ENCODE measurements at places on chromosomes 4 and X. TPM values are rescaled to one million over a fixed set of nuclear protein-coding genes. Genes with fewer than 3 reads are reported as not detected.
A peak's percentile ranks its signal among the peaks of the same experiment; 100 is the strongest.

Gene FUNDC2
- 79.7 TPM for total RNA-seq

GRCh38 chr4:6917461-6918271 is 8.0 kb downstream of the TBC1D14 start:
- no peaks in the 10 kb centered on the region for H3K27me3 ChIP-seq
- peak overlapping the region; percentile 84 for H3K27ac ChIP-seq
- H3K4me3 ChIP-seq, result peak overlapping the region; percentile 11
- peaks cover 71% of the 10 kb centered on the region for H3K4me1 ChIP-seq

Gene AFAP1
- 21.0 TPM for total RNA-seq

GRCh38 chrX:69293776-69294601 is 128.7 kb upstream of the PJA1 start:
- DNase-seq, result no peak
- no peak overlapping the region for H3K4me3 ChIP-seq
- no peak overlapping the region for H3K27ac ChIP-seq
- H3K36me3 ChIP-seq, result no peaks in the 10 kb centered on the region
- no peaks in the 10 kb centered on the region for H3K4me1 ChIP-seq
- no peaks in the 10 kb centered on the region for H3K27me3 ChIP-seq

GRCh38 chrX:14864631-14865030 is 8.2 kb downstream of the FANCB start:
- H3K36me3 ChIP-seq, result no peaks in the 10 kb centered on the region
- H3K4me1 ChIP-seq, result no peaks in the 10 kb centered on the region
- no peak overlapping the region for H3K4me3 ChIP-seq
- H3K27me3 ChIP-seq, result no peaks in the 10 kb centered on the region
- H3K27ac ChIP-seq, result no peak overlapping the region

DNA sequence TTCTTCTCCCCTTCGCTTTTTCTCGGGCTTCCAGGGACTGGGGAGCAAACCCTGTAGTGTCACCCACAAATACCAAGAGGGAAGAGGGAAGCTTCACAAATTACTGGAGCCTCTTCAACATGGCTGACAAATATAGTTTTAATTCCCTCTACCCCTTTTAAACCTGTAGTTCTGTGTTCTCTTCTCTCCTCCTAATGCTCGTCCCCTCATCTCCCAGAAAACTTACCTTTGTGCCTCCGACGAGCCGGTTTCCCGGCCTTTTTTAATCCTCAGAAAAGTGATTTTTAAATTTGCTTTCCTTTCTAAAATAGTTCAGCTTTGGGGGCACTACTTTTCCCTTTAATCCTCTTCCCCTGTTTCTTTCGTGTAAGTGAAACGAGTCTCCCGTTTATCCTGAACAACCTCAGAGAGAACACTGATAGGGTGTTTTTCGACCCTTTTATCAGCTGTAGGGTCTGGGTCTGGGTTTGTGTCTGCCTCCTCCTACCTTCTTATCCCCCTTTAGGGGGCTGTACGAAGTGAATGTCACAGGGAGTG is 408 bp downstream of the TET2 start:
- H3K27ac ChIP-seq, result peak overlapping the region; percentile 89
- no peaks in the 10 kb centered on the region for H3K27me3 ChIP-seq
- H3K4me3 ChIP-seq, result peak overlapping the region; percentile 78
- H3K4me1 ChIP-seq, result peaks cover 28% of the 10 kb centered on the region
- DNase-seq, result no peak

Gene WNK3
- total RNA-seq, result 0.62 TPM

DNA sequence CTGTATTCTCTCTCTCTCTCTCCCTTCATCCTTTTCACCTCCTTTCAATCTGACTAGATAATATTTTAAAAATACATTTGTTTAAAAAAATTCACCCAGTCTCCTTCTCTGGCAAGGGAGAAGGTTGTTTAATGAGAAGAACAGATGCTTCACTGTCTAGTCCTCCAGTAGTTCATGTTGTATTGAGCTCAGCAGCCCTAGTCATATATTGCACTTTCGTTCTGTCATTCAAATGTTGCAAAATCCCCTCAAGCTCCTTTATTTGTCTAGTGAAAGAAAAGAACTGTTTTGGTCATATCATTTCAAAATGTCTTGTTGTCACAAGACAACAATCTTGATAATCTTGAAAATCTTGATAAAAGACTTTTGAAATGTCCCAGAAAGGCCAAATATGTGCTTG is 248.0 kb downstream of the GALNTL6 start:
- H3K36me3 ChIP-seq, result no peaks in the 10 kb centered on the region
- DNase-seq, result no peak
- H3K27ac ChIP-seq, result no peak overlapping the region
- H3K4me3 ChIP-seq, result no peak overlapping the region

Gene ESX1
- total RNA-seq, result not detected

DNA sequence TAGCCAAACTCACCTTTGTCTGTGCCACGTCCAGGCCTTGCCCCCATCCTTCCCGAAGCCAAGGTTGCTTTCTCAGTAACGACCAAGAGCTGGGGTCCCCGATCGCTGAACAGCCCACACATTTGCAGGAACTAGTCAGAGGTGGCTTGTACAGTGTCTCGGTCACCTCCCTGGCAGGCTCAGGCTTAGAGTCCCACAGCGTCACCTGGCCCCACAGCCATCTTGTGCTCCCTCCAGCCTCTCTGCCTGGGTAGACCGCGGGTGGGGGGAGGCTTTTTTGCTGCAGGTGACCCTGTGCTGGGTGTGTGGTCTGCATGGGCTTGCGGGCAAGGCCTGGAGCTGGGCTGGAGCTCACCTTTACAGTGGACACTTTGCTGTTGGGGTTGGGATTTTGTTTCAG is 60.2 kb downstream of the PSAPL1 start:
- no peaks in the 10 kb centered on the region for H3K4me1 ChIP-seq
- H3K27me3 ChIP-seq, result peaks cover under 1% of the 10 kb centered on the region
- no peak overlapping the region for H3K27ac ChIP-seq
- H3K36me3 ChIP-seq, result no peaks in the 10 kb centered on the region

Gene TEX13B
- not detected for total RNA-seq

- H3K36me3 ChIP-seq, result no peaks in the 10 kb centered on the region
- no peak for DNase-seq
- peaks cover 23% of the 10 kb centered on the region for H3K4me1 ChIP-seq
- H3K27ac ChIP-seq, result no peak overlapping the region
Observed at GRCh38 chr4:73894001-73894400, 24.8 kb downstream of the CXCL1 start.

GRCh38 chr4:15605537-15605936 is 49.6 kb downstream of the FBXL5 start:
- no peaks in the 10 kb centered on the region for H3K27me3 ChIP-seq
- H3K4me3 ChIP-seq, result no peak overlapping the region
- H3K27ac ChIP-seq, result no peak overlapping the region

DNA sequence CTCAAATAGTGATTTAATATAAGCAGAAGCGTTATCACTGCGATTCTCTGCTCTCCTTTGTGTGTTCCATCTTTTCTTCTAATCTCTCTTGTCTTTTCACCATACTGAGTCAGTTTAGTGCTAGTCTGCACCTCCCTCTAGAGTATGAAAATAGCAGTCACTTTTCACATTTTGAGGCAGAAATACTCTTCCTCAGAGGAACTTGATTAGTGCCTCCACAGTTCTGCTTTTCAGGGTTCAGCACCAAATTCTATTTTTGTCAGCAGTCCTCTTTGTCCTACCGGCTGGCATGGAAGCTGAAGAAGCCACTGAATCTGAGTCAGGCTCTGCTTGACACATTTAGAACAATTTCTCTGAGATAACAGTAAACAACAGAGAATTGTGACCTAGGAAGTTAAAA is 49.7 kb upstream of the ANKRD17 start:
- H3K36me3 ChIP-seq, result no peaks in the 10 kb centered on the region
- no peak overlapping the region for H3K27ac ChIP-seq
- H3K4me1 ChIP-seq, result no peaks in the 10 kb centered on the region
- H3K27me3 ChIP-seq, result no peaks in the 10 kb centered on the region

Gene CPLX1
- total RNA-seq, result 3.9 TPM

Gene APELA
- total RNA-seq, result not detected

DNA sequence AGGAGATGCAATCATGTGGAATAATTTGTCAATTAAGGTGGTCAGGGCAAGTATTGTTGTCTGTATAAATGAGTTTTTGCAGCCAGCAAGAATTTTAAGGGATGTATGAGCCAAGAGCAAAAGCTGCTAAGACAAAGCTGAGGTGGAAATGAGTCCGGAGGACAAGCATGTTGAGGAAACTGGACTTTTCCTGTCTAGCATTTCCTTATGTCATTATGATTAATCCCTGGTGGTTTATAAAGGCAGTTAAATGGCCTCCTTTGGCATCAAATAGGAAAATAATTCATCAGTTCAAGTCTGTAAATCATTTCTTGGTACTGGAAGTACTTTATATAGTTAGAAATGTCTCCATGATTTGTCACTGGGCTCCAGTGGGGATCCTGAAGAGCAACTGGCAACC is 61.6 kb upstream of the TEX13A start:
- H3K36me3 ChIP-seq, result no peaks in the 10 kb centered on the region
- DNase-seq, result no peak
- no peak overlapping the region for H3K4me3 ChIP-seq
- H3K27me3 ChIP-seq, result no peaks in the 10 kb centered on the region
- no peak overlapping the region for H3K27ac ChIP-seq

Gene XAGE1B
- not detected for total RNA-seq

Gene CLGN
- 1.1 TPM for total RNA-seq

GRCh38 chr4:81180916-81181315 is 34.1 kb downstream of the PRKG2 start:
- no peaks in the 10 kb centered on the region for H3K36me3 ChIP-seq
- no peak overlapping the region for H3K4me3 ChIP-seq
- no peaks in the 10 kb centered on the region for H3K4me1 ChIP-seq
- DNase-seq, result no peak
- H3K27ac ChIP-seq, result no peak overlapping the region
- no peaks in the 10 kb centered on the region for H3K27me3 ChIP-seq

- no peaks in the 10 kb centered on the region for H3K36me3 ChIP-seq
- H3K27me3 ChIP-seq, result no peaks in the 10 kb centered on the region
- H3K4me1 ChIP-seq, result no peaks in the 10 kb centered on the region
- no peak for DNase-seq
- H3K27ac ChIP-seq, result no peak overlapping the region
Observed at GRCh38 chrX:122546269-122546668, 637.8 kb upstream of the GRIA3 start.

Gene RBM47
- 108 TPM for total RNA-seq

GRCh38 chr4:11632483-11632882 is 203.8 kb upstream of the HS3ST1 start:
- H3K4me1 ChIP-seq, result no peaks in the 10 kb centered on the region
- DNase-seq, result no peak
- no peaks in the 10 kb centered on the region for H3K27me3 ChIP-seq
- no peak overlapping the region for H3K4me3 ChIP-seq

Gene VCX3A
- total RNA-seq, result not detected

- H3K4me1 ChIP-seq, result no peaks in the 10 kb centered on the region
- H3K27ac ChIP-seq, result no peak overlapping the region
- no peaks in the 10 kb centered on the region for H3K36me3 ChIP-seq
- DNase-seq, result no peak
- no peaks in the 10 kb centered on the region for H3K27me3 ChIP-seq
Observed at GRCh38 chr4:89784686-89785231, 52.2 kb downstream of the SNCA start.

Gene GABRG1
- total RNA-seq, result not detected

DNA sequence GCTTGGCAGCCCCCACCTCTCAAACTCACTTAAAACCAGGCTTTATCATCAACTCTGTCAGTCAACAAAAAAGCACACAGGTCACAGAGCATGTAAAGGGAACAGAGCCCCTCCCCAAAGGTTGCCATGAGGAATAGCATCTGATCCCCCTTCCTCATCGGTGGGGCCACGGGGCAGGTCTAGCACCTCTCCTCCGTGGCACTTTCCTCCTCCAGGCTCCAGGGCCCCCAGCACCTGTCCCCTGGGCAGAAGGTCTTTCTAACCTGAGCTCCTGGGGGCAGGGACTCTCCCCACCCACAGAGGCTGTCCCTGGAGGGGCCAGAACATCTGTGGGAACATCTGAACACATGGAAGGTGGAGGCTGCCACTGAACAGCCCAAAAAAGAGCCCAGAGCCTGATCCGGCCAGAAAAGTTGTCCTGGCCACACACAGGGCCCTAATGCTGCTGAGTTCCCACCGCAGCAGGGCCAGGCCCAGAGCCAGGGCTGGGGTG is 65.7 kb downstream of the ZFYVE28 start:
- H3K36me3 ChIP-seq, result no peaks in the 10 kb centered on the region
- no peak overlapping the region for H3K27ac ChIP-seq
- no peaks in the 10 kb centered on the region for H3K27me3 ChIP-seq
- no peak overlapping the region for H3K4me3 ChIP-seq
- peak; percentile 4 for DNase-seq

Measured in lower lobe of right lung (tissue), 2 donors.